ENCODE measurements at places on chromosomes 7 and 10.
A peak's percentile ranks its signal among the peaks of the same experiment; 100 is the strongest.

DNA sequence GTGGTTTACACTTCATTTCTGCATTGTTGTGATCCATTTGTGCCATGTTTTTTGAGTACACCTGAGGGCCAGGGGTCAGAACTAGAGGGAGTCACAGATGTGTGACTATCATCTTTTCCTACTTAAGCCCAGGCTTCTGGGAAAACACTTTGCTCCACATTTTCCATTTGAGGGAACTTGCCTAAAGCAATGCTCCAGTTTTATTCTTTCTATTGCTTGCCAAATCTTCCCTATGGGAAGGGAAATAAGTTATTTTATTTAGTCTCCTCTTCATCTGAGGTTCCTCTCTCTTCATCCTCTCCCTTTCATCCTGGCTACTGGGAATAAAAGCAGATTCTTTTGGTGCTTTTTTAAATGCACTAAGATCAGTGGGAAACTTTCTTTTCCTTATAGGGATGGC is 179.9 kb upstream of the PRSS58 start:
- DNase-seq, result no peak

- DNase-seq, result no peak
Measured at GRCh38 chr10:11023009-11023953, 5.6 kb downstream of the CELF2 start.

DNA sequence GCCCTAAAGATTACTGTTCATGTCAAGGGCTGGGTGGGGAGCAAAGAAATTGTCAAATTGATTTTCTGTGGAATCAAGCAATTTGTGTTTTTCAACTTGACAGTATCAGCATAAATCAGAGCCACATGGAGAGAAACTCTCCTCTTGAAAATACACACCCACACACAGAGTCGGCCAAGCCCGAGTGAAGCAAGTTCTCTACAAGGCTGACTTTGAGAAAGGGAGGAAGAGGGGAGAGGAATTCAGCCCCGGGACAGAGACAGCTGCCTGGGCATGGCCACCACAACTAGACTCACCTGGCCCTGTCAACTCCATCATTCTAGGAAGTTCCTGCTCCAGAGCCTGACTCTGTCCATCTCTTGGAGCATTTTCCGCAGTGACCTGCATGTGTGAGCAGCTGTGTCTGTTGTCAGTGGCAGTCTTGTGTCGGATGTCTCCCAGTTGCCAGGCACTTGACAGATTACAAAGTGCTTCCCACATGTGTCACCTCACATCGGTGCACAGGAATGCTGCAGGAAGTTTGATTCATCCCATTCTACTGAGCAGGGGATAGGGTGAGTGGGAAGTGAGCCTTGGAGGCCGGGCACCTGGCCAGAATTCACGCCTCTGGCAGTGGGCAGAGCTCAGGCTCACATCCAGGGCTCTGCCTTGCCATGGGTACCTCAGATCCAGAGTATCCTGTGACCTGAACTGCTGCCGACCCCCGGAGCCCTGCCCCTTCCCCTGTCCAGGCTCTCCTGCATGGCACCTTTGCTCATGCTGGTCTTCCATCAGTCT is 37.9 kb downstream of the ADAM12 start:
- no peak for DNase-seq

DNA sequence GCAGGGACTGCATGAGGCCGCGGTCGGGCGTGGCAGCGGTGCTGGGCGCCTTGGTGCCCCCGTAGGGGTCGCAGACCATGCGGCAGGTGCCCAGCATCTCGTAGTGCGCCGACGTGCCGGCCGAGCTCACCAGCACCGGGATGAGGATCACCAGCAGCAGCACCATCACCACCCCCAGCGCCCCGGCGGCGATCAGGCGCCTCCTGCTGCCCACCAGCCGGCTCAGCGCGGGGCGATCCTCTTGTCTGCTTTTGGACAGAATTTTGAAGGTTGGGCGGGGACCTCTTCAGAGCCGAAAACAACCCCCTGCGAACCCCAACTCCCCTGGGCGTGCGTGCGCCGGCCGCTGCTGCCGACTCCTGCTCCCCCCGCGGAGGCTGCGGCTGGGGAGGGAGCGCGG is 779 bp downstream of the C1QL3 start:
- DNase-seq, result peak; percentile 37

GRCh38 chr10:119650692-119651513 is at the start of gene BAG3:
Gene BAG3 (plus strand): TSS chr10:119651380. CDS start chr10:119651676, 296 bp downstream.
- DNase-seq, result peak; percentile 81

DNA sequence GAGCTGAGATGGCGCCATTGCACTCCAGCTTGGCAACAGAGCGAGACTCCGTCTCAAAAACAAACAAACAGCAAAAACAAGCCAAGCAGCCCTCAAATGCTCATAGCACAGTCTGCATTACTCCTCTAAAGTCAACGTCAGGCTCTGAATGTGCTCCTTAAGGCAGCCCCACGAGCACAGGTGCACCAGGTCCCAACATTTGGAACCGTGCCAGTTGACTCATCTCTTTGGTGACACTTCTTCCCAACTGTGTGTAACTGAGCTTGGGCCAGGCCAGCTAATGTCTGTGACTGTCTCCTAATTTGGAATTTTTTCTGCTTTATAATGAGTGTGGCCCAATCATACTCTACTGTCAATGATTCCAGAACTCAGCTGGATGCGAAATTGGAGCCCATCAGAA is 66.3 kb upstream of the EFCAB10 start:
- no peak for DNase-seq

GRCh38 chr7:81672872-81673271 is 97.0 kb downstream of the HGF start:
- no peak for DNase-seq
